ENCODE measurements at places on chromosomes 2 and 18. TPM values are rescaled to one million over a fixed set of nuclear protein-coding genes. Genes with fewer than 3 reads are reported as not detected.

Gene CFAP65
- 1.00 TPM for total RNA-seq

Gene LCT
- total RNA-seq: 0.09 TPM

Gene POTEJ
- 0.45 TPM for total RNA-seq

Gene RNF125
- 2.5 TPM for total RNA-seq

Gene GPC1
- total RNA-seq: 70.1 TPM

Gene PCARE
- 1.5 TPM for total RNA-seq

Gene CNTNAP5
- 49.7 TPM for total RNA-seq

Gene REEP1
- total RNA-seq: 75.8 TPM

Gene WNT10A
- 0.27 TPM for total RNA-seq

Gene SCG2
- total RNA-seq: 31.7 TPM

Gene ITM2C
- 70.3 TPM for total RNA-seq

Gene BCL2
- total RNA-seq: 33.4 TPM

Gene IAH1
- 38.7 TPM for total RNA-seq

Gene SNTG2
- total RNA-seq: 4.9 TPM

Gene PIEZO2
- total RNA-seq: 11.0 TPM

Gene REG3G
- not detected for total RNA-seq

Gene HOXD13
- total RNA-seq: not detected

Gene STON1
- 11.4 TPM for total RNA-seq

Gene TCF23
- not detected for total RNA-seq

Gene TUBA3E
- not detected for total RNA-seq

Gene SERPINB11
- not detected for total RNA-seq

Measured in cerebellum (tissue), 4 donors.